ENCODE measurements at places on chromosomes 1 and 21.

GRCh38 chr1:247542811-247543210 lies 6.1 kb upstream of the GCSAML start:
- DNase-seq, result no peak

GRCh38 chr1:27571439-27572018 lies 32.4 kb downstream of the AHDC1 start:
- no peak for DNase-seq

DNA sequence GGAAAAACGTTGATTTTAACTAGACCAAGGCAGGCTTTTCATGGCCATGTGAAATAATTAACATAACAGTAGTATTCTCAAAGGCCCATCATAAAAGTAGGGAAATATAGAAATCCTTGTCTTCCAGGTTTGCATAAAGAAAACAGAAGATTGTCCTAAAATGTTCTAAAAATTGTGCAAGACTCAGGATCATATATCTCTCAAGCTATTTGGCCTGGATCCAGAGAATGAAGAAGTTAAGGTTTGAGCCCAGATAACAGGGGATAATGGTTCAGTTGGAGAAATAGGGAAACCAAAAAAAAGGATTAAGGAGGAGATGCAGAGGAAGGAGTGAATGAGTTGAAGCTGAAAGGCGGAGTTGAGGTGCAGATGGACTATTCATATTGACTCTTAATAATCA lies 555.5 kb upstream of the NR5A2 start:
- no peak for DNase-seq

GRCh38 chr1:210815641-210816550 lies 318.1 kb downstream of the KCNH1 start:
- no peak for DNase-seq

DNA sequence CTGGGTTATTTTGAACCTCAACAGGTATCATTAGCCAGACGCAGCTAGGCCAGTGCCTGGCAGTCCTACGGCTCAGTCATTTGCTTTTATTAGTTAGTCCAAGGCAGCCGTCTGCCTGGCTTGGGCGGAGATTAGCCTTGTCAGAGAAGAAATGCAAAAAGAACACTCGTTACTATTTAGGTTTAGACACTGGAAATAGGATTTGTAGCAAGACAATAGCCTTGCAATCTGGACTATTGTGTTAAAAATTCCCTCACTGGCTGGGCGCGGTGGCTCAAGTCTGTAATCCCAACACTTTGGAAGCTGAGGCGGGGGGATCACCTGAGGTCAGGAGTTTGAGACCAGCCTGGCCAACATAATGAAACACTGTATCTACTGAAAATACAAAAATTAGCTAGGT lies 11.0 kb upstream of the PRKCZ start:
- DNase-seq, result no peak

- no peak for DNase-seq
Measured at GRCh38 chr1:247848346-247848745, 6.7 kb upstream of the OR11L1 start.

DNA sequence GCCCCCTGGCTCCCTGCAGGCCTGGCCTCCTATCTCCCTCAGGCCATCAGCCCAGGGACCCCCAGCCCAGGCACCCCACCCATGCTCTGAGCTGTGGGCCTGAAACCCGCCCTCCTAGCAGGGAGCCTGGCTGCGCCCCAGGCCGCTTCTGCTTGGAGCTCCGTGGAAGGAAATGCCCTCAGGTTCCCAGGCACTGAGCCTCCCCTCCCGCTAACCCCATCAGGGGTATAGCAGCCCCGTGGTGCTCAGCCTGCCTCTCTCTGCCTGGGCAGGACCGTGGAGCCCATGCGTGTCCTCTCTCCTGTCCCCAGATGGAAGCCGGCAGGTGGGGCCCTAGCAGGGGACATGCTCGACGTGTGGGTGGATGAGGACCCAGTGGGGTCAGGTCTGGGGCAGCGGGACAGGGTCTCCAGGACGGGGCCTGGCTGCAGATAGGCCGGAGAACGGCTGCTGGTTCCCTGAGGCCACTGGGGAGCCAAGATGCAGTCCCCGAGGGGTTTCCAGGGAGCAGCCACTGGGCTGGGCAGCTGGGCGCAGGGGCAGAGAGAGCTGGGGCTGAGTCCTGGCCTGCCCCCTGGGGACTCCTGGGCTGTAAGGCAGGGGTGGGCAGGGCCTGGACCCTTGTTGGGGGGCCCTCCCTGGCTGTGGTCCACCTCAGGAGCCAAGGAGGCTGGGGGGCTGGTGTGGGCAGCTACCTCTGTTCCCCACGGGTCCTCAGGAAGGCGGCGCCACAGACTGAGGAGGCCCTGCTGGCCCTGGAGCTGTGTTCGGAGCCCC lies 75.5 kb downstream of the MORN1 start:
- no peak for DNase-seq

GRCh38 chr1:61670445-61670844 lies 54.5 kb downstream of the TM2D1 start:
- no peak for DNase-seq

DNA sequence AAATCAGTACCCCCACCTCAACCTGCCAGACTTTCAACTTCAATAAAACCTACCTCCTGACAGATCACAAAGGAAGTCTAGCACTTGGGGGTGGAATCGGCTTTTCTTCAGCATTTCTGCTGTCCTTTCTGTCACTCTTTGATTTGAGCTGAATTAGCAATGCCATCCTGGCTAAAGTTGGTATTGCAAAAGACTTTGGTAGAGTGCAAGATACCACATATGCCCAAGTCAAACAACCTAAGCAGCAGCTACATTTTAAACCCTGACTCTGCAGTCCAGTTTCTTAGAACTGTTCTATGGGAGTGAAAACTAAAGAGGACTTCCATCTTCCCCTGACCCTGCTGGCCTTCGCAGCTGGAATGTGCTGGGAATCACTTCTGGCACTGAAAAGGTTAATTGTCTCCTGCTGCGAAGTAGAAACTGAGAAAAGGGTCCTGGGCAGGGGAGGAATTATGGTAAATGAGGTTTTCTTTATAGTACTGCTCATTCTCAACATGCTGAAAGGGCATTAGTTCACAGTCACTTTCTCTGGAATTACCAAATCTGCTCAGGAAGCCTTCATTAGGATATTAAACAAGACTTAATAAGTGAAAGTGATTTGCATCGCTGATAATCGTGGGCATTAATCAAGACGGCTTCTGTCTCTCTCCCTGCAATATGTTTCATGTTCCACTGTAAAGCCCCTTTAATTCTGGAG lies 126.2 kb upstream of the SMYD2 start:
- no peak for DNase-seq

DNA sequence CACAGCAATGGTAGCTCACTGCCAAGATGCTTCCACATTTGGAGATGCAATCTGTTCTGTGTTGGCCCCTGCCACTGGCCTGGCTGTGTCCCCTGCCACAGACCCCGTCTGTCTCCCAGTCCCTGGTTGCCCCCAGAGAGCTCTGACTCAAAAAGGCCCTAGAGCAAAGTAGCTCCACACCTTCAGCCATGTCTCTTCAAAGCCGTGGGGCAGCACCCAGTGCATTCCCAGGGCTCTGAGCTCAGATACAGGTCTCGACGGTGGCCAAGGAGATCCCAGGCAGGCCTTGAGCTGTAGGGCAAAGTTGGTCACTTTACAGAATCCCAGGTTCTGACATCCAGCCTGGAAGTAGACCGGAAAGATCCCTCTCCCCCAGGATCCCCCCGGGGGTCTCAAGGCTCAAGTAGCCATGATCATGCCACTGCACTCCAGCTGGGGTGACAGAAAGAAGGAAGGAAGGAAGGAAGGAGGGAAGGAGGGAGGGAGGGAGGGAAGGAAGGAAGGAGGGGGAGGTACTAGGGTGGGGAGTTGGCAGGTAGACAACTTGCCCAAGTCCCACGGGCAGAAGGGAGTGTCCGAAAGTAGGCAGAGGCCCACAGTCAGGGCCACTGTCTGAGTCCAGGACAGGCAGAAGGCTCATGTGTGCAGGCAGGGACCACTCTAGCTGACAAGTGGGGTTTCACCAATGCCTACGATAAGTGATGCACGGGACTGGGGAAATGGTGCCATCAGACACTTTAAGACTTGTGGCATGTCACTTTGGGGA lies 4.8 kb upstream of the ARF1 start:
- DNase-seq, result no peak

GRCh38 chr1:162497104-162497722 lies 405 bp upstream of the UHMK1 start:
- DNase-seq, result no peak

- DNase-seq, result peak; percentile 17
Measured at GRCh38 chr1:246020211-246020954, 486.7 kb downstream of the SMYD3 start.

GRCh38 chr21:45580576-45581321 lies 38.5 kb upstream of the SLC19A1 start:
- DNase-seq, result no peak

- DNase-seq, result no peak
Measured at GRCh38 chr1:35454176-35454575, 103.0 kb downstream of the KIAA0319L start.

GRCh38 chr1:208233978-208234377 lies 10.2 kb downstream of the PLXNA2 start:
- no peak for DNase-seq

DNA sequence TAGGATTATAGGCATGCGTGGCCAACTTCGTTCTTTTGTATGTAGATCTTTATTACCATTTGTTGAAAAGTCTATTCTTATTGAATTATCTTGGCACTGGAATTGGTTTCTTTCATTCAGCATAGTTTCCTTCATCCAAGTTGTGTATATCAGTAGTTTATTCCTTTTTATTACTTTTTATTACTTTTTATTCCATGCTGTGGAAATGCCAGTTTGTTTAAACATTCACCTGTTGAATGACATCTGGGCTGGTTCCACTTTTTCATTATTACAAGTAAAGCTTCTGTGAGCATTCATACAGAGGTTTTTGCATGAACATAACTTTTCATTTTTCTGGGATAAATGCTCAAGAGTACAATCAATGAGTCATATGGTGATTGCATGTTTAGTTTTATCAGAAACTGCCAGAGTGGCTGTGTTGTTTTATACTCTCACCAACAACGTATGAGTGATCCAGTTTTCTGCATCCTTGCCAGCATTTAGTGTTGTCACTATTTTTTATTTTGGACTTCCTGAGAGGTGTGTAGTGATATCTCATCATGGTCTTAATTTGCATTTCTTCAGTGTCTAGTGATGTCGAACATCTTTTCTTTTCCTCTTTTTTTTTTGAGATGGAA lies 28.6 kb downstream of the PTPRU start:
- no peak for DNase-seq

DNA sequence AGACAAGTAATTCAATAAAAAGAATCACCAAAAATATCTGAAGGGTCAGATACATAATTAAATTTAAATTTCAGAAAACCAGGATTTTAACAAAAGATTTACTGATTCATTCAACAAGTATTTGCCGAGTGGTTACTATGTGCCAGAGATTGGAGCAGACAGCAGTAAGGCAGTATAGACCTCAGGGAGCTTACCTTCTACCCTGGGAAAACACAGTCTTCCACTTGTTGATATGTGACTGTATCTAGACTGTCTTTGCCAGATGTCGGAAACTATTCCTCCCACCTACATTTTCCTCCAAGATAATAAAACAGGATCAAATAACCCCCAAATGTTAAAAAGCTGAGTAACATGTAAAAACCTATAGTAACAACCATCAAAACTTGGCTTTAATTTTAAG lies 6.2 kb downstream of the HNRNPR start:
- no peak for DNase-seq

- DNase-seq, result no peak
Measured at GRCh38 chr21:32172106-32172505, 106.7 kb downstream of the MIS18A start.

GRCh38 chr21:42332557-42333317 lies 17.5 kb upstream of the TFF3 start:
- no peak for DNase-seq

Data from activated CD4-positive, alpha-beta T cell treated with anti-CD3 and anti-CD28 coated beads, Interleukin-2, Interleukin-4, amounts not matched to agents 100 ng/mL and 50 ng/mL, durations not matched to agents 16 hours and 8 hours (primary cell).